ENCODE measurements at places on chromosomes 7 and 10.

DNA sequence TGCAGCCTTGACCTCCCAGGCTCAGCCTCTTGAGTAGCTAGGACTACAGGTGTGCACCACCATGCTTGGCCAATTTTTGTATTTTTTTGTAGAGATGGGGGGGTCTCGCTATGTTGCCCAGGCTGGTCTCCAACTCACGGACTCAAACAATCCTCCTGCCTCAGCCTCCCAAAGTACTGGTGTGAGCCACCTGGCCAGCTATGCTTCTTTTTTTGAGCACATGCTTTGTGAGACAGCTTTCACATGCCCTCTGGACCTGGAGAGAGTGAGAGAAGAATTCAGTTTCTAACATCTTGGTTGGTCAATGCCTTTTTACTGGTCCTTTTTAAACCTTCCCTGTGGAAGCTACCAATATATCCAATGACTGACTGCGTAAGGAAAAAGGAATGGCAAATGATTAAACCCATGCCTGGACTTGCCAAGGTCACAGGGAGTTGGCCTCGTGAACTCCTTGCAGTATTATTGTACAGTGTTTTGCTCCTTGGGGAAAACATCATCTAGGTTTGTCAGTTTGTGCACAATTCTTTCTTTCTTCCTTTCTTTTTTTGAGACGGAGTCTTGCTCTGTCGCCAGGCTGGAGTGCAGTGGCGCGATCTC is 6.2 kb upstream of the FOXK1 start:
- no peak for DNase-seq

- peak; percentile 84 for DNase-seq
These were observed 239.9 kb upstream of the ZNF32 start for GRCh38 chr10:43888586-43888985.

- DNase-seq, result peak; percentile 88
These were observed 977.2 kb downstream of the LRMDA start for GRCh38 chr10:76408646-76409045.

- DNase-seq, result peak; percentile 64
These were observed 21.0 kb upstream of the GNA12 start for GRCh38 chr7:2864999-2865670.

GRCh38 chr10:121084675-121085070 is 233.5 kb downstream of the WDR11 start:
- DNase-seq, result no peak

Measured in amniotic epithelial cell (primary cell).